H1 (cell line): ENCODE measurements at places on chromosomes 3 and 15. TPM values are rescaled to one million over a fixed set of nuclear protein-coding genes. Genes with fewer than 3 reads are reported as not detected.

- no peak for DNase-seq
- no peaks in the 10 kb centered on the region for H3K36me3 ChIP-seq
- no peak overlapping the region for H3K4me3 ChIP-seq
- peaks cover 25% of the 10 kb centered on the region for H3K4me1 ChIP-seq
These were observed 10.6 kb downstream of the HCN4 start for GRCh38 chr15:73357999-73358665.

The CCDC191 gene
- 0.65 and 1.3 TPM in 2 replicates for total RNA-seq

DNA sequence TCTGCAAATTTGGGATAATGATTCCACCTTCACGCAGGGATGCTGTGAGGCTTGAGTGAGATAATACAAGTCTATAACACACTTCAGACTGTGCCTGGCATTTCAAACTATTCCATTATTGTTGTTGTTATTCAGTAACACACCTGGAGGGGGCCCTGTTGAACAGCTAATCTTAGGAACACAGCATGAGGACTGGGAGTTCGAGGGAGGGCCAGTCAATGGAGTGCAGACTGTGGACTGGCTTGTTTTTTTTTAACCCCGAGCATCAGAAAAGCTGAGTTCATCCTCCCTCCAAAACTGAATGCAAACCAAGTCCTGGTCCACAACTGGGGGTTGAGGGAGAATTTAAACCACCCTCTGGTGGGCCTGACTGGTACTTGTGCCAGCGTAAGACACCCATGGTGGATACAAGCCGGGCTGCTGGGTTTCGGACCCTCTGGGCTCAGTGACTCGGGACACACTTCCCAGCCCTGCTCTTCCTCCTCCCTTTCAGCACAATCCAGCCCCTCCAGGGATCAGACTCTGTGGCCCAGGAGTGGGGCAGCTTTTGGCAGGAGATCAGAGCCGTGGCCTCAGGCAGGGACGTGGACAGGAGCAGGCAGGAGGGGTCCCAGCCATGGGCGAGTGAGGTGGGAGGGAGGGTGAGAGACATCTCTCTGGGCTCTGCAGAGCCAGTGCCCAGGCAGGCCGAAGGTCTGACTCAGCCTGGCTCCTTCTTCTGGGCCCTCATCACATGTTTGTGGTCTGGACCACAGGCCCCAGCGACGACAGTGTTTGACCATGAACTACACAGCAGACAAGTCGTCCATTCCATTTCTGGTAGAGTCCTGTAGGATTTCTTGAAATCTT lies 36.3 kb upstream of the MEX3B start:
- peaks cover 2% of the 10 kb centered on the region; the same call in 1 of the 2 replicates for H3K4me1 ChIP-seq
- no peak overlapping the region for H3K27ac ChIP-seq
- no peaks in the 10 kb centered on the region for H3K27me3 ChIP-seq
- no peaks in the 10 kb centered on the region for H3K36me3 ChIP-seq

- no peak overlapping the region for H3K27ac ChIP-seq
- H3K36me3 ChIP-seq = no peaks in the 10 kb centered on the region
- no peak overlapping the region for H3K4me3 ChIP-seq
- DNase-seq = no peak
- H3K27me3 ChIP-seq = no peaks in the 10 kb centered on the region
These were observed 491.8 kb downstream of the FHIT start for GRCh38 chr3:60759439-60759838.
